Left ventricle myocardium inferior (tissue), 1 donor: ENCODE measurements at places on chromosomes 1 and 21.

DNA sequence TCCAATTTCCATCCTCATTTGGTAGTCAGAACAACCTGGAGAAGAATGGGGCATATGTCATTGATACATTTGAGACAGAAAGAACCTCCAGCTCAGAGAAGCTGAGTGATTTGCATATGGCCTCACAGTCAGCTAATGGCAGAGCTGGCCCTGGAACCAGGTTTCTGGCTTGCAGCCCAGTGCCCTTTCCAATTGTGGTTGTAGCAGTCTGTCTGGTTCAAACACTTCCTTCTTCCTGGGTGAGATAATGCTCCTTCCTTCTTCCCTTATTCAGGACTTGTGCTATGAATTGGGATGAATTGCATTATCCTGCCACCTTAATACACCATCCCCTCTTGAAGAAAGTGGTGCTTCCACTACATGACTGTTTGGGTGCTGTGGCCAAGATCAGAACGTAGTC lies 24.2 kb downstream of the SLC5A9 start:
- DNase-seq, result peak; percentile 72

- DNase-seq, result no peak
Observed at GRCh38 chr1:53288002-53288789, 39.7 kb downstream of the LRP8 start.

DNA sequence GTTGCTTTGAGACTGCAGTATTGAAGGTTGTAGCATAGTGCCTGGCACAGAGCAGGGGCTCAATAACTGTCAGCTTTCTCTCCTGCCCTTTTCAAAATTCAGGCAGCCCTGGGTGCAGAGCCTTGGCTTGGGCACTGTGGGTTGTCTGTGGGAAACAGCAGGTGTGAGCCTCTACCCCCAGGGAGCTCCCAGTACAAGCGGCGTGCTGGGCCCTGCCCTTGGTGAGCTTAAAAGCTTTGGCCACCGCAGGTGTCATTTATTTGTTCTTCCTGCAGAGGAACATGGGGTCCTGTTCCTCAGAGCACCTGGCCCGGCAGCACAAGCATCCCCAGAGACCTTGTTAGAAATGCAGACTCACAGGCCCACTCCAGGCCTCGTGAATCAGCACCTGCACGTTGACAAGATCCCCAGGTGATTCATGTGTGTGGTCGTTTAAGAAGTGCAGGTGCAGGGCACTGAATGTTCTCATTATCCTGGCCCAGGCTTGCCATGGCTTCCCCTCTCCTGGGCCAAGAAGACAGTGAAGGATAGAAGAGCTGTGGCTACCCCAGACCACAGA lies 29.9 kb upstream of the IGSF21 start:
- DNase-seq, result no peak

GRCh38 chr1:162475089-162475488 lies 22.5 kb upstream of the UHMK1 start:
- no peak for DNase-seq

DNA sequence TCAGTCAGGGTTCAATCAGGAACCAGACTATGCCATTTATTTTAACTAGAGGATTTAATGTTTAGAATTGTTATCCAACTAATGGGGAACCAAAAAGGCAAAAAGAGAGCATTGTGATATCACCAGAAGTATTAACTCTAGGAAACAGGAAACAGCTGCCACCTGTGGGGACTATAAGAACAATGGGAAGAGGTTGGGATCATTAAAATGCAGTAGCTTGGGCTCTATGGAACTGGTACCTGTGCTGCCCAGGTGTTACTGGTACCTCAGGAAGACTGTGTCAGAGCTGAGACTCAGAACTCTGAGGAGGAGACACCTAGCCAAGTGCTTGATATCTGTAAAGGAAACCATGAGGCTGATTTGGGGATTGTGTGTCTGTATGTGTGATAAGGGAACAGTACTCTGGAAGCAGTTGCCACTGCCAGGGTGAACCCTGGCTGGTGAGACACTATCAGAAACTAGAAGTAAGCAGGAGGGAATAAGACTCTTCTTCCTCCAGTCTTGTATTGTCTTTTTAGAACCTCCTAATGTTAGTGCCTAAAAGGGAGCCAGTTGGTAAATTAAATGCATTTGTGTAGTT lies 49.4 kb downstream of the MAN1A2 start:
- no peak for DNase-seq

GRCh38 chr1:155295183-155295941 lies 5.9 kb downstream of the PKLR start:
- no peak for DNase-seq

GRCh38 chr21:33817663-33818451 lies 97.7 kb downstream of the ATP5PO start:
- DNase-seq, result no peak

- DNase-seq, result no peak
Observed at GRCh38 chr1:85573322-85573721, 7.2 kb upstream of the CCN1 start.

DNA sequence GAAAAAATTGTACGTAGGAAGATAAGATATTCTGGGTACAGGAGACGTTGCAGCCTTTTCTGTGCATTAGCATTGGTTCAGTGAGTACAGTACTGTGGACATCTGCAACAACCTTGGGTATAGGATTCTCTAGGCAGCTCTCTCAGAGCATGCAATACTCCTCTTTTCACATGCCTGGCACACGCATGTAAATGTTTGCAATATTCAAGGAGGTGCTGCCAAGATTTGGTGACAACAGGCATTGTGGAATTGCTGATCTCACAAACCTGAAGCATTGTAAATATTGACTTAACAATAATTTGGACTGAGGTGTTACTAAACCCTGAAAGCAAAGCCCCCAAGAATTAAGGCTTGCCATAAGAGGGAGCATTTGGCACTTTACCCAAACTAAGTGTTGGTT lies 126.8 kb downstream of the GRIK1 start:
- no peak for DNase-seq

DNA sequence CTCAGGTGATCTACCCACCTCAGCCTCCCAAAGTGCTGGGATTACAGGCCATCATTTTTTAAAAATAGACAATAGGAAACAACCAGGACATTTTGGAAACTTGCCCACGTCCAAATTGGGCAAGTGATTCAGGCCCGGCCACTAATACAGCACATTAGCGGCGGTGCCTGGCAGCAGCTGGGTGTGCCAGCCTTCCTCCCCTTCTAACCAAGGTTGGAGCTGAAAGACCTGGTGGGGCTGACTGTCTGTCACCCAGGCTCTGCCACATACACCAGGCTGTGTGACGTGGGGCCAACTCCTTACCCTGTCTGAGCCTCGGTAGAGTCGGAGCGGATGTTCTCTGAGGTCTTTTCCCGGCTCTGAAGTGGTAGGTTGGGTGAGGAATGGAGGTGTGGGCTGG lies 29.6 kb upstream of the TMEM51 start:
- DNase-seq, result no peak

DNA sequence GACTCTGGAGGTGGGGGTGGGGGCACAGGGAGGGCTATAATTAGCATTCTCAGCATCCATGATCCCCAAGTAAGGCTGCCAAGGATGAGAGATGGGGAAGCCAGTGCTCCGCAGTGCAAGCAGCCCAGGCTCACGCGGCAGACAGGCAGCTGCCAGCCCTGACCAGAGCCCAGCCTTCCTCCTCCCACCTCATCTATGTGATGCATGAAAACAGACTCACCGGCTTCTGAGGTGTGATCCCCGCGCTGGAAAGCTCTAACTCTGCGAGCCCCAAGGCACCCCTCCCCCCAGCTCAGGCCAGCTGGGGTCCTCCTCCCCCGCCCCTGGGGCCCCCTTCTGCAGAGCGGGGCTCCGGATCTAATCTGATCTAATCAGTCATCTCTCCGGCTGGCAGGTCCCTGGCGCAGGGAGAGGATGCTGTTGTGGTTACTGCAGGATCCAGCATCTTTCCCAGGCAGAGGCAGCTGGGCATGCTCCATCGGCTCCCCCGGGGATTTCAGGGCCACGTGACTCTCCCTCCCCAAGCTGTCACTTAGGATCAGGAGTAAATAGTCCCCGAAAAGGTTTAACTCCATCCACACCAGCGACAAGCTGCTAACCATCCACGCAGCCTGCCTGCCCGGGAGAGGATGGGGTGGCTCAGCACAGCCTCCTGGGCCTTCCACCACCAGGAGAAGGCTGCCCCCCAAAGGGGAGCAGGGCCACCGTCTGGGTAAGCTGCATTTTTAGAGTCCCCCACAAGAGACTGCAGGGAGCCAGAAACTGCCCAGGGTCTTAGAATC lies at the start of gene PLEKHA6:
PLEKHA6 (minus strand) TSS at position 456 of the 782 bp plus-strand sequence. CDS start 86,202 bp downstream, outside the sequence.
- DNase-seq, result peak; percentile 65

DNA sequence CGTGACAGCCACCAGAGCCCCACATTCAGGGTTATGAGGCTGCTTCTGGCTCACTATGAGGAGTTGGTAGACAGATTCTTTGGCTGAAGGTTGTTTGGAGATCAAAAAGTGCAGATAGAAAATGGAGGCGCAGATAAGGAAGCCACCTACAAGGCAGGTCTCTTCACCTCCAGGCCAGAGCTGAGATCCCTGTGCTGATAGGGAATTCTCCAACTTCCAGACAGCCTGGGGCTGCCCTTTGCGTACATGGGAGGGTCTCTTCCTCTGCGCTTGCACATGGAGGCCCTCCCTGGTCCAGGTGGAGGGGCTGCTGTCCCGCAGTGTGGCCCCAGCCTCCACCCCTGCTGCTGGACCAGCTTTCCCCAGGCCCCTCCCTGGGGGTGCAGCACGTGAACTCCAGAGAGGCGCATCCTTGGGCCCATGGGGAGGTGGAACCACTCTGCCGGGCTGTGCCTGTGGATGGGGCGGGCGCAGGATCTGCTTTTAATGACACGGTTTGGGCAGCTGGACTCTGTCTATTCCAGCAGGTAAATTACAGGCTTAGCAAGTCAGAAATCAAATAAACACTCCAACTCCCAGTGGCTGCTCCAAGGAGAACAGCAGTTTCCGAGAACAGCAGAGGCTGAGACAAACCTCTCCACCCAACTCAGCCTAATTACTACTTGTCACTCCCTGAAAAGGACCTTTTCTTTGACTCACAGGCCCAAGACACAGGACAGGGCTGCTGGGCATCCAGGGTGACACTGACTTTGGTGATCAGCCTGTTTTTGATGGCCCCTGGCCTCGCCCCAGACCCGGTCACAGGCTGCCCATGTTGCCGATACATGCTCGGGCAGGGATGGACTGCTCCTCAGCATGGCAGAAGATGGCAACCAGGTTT lies 12.4 kb downstream of the OXCT2 start:
- DNase-seq, result no peak

- DNase-seq, result no peak
Observed at GRCh38 chr21:39441502-39442475, 3.8 kb downstream of the LCA5L start.

DNA sequence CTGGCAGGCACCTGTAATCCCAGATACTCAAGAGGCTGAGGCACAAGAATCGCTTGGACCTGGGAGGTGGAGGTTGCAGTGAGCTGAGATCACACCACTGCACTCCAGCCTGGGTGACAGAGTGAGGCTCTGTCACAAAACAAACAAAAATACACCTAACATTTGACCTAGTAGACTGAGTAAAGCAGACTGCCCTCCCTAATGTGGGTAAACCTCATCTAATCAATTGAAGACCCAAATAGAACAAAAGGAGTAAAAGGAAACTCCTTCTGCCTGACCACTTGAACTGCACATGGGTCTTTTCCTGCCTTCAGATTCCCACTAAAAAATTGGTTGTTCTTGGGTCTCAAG lies 19.0 kb upstream of the RBM15 start:
- no peak for DNase-seq

DNA sequence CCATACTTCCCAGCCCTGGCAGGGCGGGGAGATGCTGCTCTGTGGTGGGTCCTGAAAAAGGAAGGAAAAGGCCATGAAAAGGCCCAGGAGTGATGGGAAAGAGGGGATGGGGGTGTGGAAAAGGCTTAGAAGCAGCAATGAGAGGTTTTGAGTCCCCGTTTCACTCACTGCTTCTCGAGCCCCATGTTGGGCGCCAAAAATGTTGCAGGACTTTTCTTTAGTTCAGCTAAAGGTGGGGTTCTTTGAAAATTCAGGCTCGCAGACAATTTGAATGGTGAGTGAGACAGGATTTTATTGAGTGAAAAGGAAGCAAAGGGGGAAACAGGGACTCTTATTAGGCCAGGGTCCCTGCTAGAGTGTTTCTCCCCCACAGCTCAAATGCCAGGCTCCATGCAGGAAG lies 93.1 kb downstream of the MRPS6 start:
- DNase-seq, result no peak

DNA sequence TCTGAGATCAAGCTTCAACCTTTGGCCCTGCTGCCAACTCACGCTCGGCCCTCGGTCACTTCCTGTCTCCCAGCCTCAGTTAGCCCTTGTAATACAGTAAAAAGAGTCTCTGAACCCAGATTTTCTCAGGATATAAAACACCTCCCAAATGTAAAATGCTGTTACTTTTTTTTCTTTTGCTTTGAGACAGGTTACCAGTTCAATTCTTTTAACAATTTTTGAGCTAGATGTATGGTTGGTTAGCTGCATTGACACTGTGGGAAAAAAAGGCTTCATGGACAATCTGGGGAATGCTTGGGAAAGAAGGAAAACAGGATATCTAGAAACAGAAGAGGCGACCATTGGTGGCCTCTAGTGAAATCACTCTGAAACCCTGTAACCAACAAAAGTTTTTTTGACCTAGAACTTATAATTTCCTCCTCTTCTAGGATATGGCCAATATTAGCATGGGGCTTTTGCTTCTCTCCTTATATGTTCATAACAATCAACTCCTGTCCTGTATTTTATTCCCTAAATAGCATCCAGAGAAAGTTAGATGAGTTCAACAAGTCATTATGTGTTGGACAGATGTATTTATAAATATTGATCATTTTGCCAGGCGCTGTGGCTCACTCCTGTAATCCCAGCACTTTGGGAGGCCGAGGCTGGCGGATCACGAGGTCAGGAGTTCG lies 1.3 kb downstream of the CMPK1 start:
- no peak for DNase-seq

DNA sequence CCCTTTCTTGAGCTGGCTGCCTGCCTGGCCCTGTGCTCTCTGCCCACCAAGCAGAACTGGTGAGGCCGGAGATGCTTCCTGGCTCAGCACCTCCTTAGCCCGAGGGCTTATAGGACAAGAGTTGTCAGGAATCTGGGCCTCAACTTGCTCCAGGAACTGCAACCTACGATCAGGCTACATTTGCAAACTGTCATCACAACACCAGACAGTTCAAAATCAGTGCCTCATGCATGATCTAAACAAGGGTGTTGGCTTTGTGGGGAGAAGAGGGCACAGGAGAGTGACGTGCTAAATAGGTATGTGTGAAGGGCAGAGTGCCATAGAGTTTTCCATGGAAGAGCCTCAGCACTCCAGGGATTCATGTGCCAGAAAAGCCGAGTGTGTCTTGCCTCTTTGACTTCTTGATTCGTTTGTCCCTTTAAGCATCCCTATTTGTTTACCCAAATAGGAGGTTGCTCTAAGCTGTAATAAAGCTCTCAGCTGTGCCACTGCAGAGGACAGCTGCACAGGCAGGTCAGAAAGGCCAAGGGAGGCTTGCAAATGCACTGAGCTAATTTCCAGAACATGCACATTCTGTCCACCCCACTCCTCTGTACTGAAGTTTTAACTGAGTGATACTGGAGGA lies 30.2 kb upstream of the NEK2 start:
- no peak for DNase-seq
